Stimulated activated CD4-positive, alpha-beta T cell treated with anti-CD3 and anti-CD28 coated beads, Interleukin-4, amount 100 ng/mL, for 48 hours (primary cell): ENCODE measurements at places on chromosomes 5 and 9.

GRCh38 chr5:179118756-179119414 is 58.7 kb downstream of the ZNF354C start:
- no peak for DNase-seq

DNA sequence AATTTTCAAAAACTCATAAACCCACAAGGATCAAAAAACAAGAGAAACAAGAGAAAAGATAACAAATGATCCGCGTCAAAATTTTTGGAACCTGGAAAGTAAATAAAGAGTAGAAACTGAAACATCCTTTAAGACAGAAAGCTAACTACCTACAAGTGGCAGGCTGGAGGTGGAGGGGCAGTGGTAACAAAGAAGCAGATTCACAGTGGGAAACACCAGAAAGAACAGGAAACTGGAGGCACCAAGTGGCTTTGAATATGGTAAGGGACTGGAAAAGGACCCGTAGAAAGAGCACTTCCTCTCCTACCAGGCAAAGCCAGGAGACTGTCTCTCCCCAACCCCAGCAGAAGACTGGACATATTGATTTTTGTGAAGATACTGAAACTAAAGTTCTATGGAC is 100.6 kb upstream of the TARS1 start:
- no peak for DNase-seq

DNA sequence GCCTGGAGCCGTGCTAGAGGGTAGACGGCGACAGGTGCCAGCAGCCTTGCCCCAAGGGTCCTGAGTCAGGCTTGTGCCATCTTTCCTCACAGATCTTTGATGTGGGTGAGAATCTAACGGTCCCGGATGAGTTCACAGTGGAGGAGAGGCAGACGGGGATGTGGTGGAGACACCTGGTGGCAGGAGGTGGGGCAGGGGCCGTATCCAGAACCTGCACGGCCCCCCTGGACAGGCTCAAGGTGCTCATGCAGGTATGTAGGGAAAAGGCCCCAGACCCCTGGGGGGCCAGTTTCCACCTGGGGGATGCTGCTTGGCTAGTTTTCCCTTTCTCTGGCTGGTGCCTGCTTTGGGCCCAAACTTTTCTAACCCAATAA is 24.0 kb downstream of the PTGES2 start:
- peak; percentile 23 for DNase-seq

DNA sequence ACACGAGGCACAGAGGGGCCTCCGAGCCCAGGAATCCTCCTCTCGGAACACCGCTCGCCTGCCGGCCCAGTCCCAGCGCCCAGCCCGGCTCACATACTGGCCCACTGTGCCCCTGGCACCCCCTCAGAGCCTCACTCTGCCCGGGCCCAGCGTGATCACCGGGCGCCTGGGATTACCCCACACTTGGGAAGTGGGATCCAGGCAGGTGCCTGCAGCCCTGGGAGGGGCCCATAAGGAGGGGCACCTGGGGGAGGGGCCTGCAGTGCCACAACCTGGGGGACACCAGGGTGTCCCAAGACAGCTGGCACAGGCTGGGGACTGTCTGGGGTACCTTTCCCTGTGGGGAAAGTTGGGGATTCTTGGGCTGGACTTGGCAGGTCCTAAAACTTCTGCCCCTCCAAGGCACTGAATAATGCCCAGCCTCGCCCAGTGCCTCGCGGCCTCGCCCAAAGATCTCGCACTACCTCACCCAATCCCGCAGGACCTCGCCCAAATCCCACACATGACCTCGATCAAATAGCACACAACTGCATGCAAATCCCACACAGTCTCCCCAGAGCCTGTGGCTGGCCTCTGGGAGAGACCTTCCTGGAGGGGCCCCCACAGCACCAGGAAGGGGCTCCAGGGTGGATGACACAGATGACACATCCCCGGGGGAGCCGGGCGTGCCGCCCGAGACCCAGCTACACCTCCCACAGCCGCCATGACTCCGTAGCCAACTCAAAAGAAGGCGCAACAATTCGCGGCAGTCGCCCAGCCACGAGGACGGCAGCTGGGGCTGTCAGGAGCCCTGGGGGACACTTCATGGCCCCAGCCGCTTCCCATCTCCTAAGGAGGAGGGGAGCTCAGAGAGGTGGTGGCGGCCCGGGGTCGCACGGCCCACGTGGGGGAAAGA is 13.7 kb downstream of the NOTCH1 start:
- DNase-seq = no peak

GRCh38 chr9:3662671-3663070 is 136.9 kb upstream of the RFX3 start:
- no peak for DNase-seq

GRCh38 chr5:154311362-154311761 is 120.8 kb downstream of the GALNT10 start:
- DNase-seq = peak; percentile 1

DNA sequence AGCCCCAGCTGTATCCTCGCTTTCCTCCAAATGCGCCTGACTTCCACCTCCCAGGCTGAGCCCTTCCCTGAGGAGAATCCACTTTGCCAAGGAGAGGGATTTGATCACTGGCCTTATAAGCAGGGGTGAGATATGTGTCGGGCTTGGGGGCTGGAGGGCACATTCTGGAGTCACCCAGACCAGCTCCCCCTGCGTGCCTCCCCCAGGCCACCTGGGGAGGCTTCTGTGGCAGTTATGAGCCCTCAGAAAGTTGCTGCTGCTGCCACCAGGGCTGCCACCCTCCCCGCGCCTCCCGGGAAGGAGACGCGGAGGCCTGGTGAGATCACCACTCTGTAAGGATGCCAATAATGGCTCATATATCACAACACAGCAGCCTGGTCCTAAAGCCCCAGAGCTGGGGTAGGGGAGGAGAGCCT is 211.5 kb downstream of the PAPPA start:
- DNase-seq = no peak

GRCh38 chr9:96619124-96619465 is 548 bp downstream of the CDC14B start:
- no peak for DNase-seq

GRCh38 chr5:2006971-2007291 is 124.2 kb upstream of the IRX4 start:
- no peak for DNase-seq

GRCh38 chr9:85522459-85523092 is 219.2 kb downstream of the AGTPBP1 start:
- DNase-seq = peak; percentile 26

GRCh38 chr5:40486437-40487275 is 193.1 kb upstream of the PTGER4 start:
- peak; percentile 25 for DNase-seq

DNA sequence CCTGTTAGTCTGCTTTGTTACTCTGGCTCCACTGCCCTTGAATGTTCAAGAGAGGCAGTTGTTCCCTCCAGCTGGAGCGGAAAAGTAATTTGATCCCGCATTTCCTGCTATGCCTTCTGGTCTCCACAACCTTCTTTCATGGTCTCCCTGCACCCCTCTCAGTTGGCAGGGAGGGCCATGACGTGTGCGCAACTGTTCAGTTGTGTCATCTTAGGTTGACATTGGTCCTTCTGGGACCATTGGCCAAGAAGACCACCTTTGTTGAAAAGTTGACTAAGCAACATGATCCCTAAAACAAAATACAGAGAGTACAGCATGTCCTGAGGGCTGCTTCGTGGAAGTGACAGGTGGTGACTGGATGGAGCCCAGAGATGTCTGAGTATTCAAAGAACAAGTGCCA is 192.5 kb upstream of the TUT7 start:
- no peak for DNase-seq

DNA sequence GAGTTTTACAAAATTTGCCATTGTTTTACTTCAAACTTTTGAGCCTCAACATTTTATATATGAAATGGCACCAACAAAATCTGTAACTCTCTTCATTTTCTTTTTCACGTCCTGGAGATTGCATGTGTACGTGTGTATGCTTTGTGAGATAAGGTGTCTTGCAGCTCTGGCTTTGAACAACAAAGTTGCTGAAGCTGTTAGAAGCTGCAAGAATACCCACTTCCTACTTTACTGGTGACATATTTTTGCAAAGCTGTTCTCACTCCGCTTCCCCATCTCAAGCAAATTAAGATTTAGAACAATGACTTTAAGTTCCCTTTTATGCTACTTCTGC is 41.8 kb downstream of the FYB1 start:
- DNase-seq = no peak

DNA sequence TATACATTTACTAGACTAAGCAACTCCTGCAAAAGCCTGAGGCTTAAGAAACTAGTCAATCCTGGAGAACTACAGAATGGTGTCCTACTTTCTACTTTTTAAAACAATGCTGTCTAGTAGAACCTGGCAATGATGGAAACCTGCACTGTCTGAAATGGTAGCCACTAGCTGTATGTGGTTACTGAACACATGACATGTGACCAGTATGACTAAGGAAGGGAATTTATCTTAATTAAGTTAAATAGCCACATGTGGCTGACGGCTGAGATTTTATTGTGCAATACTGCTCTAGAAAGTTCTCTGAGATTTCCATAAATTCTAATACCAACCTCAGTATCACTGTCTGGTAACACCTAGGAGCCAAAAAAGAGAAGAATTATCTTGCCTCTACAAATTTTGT is 44.9 kb upstream of the RAPGEF6 start:
- no peak for DNase-seq

- no peak for DNase-seq
Measured at GRCh38 chr9:128005923-128006322, 25.1 kb upstream of the EEIG1 start.

DNA sequence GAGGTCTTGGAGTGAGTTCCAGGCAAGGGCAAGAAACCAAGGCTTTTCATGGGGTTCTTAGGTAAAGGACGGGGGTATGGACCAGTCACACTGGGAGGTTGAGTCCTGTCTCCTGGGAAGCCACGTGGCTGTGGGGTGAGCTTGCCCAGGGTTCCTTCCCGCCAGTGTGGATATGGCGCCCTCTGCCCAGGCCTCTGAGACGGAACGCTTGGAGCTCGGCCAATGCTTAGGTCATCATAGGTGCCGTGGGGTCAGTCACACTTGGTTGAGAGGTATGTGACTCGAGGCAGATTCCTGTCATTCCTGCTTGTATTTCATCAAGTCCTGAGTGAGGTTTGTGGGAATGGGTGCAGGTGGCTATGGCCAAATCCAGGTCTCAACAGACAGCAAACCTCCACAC is 46.2 kb downstream of the TENT4A start:
- no peak for DNase-seq

DNA sequence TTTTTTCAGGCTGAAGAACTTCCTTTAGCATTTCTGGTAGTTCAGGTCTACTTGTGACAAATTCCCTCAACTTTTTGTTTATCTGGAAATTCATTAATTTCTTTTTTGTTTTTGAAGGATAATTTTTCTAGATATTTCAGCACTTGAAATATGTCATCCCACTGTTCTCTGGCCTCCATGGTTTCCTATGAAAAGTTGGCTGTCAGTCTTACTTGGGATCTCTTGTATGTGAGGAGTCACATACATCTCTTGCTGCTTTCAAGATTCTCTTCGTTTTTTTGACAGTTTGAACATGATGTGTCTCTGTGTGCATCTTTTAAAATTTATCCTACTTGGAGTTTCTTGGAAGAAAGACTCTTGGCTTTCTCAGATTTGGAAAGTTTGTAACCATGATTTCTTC is 79.5 kb downstream of the RIC1 start:
- DNase-seq = no peak

- peak; percentile 6 for DNase-seq
Measured at GRCh38 chr5:179908528-179908927, 831 bp upstream of the TBC1D9B start.

DNA sequence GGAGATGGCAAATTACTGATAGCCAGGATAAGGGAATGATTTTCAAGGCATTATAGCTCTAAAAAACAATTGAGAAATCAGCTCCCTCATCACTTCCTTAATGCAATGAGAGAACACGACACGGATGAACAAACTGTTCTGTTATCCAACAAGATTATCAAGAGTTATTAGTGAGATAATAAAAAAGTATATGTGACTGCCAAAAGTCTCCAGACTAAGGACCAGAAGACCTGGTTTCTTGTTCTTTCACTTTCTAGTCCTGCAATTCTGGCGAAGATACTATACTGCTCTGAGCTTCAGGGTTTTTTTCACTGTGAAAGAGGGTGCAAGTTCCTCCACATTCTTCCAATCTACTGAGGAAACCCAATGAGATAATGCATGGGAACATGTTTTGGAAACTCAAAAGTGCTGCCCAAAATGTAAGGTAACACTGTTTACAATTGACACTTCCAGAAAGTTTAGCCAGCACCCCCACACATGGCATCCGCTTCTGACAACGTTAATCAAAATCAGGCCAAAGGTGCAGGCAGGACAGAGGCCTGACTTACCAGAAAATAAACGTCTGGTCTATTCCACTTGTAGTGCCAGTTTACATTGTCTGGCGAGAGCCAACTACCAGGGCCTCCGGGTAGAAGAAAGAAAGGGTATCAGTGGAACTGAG is 254.2 kb downstream of the DOCK8 start:
- DNase-seq = no peak

DNA sequence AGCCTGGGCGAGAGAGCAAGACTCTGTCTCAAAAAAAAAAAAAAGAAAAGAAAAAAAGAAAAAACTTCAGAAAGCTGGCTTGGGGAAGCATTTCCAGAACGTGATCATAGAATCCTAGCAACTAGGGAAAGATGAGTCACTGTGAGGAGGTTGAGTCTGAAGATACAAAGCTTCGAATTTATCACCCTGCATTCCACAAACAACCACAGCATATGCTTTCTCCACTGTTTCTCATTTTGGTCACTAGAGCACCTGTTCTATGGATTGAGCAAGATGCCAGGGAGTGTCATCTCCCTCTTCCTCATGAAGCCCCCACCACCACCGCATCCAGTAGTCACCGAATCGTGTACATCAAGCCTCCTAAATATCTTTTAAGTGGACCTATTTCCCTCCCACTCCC is 37.9 kb downstream of the SEMA5A start:
- DNase-seq = no peak

- DNase-seq = no peak
Measured at GRCh38 chr9:129341171-129341986, 163.3 kb upstream of the IER5L start.

DNA sequence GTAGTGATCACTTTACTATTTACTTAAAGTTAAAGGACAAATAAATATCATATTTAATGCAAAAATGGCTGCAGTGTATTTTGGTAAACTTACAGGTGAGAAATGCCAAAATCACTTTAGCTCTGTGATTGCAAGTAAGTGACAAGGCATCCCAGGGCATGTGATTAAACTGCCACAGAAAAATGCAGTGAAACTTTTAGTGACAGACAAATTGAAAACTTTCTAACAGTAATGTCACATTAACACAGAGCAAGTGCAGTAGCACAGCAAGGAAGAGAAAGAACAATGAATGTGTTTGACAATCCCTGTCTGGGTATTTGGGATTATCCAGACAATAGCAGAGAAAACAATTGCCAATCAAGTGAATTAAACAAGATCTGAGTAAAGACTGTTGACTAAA is 606.8 kb downstream of the SLCO4C1 start:
- DNase-seq = no peak
